ENCODE measurements at places on chromosomes 12 and 14.

DNA sequence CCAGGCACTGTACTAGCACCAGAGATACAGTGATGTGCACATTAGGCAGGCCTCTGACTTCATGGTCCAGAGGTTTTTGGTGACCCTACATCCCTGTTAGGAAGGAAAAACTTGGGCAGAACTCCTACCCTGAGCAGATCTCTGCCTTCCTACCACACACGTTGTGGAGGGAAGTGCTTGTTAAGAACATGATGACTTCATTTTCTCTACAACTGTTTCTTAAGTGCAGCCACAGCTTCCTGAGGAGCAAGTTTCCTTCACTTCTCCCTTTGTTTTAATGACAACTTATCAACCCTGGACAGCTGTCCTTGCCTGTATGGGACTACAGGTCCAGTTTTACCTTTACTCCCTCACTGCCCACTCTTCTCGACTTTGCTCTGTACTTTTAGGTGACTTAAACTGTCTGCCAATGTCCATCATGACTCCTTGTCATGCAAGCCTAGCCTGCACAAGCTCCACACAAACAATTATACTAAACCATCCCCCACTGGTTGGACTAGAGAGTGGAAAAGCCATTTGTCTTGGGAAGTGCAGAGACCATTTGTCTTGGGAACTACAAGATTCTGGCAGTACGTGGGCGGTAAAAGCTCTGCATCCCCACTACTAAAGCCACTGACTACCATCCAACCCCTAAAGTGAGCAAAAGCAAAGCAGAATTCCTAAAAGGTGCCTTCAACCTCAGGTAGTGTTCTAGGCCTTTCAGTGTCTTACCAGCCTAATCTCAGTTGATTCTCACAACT is 359.8 kb downstream of the EGLN3 start:
- peak; percentile 40 for DNase-seq
- H3K36me3 ChIP-seq = no peaks in the 10 kb centered on the region
- H3K4me3 ChIP-seq = no peak overlapping the region
- H3K27ac ChIP-seq = no peak overlapping the region

- H3K4me1 ChIP-seq = no peaks in the 10 kb centered on the region
- no peak for DNase-seq
- H3K27me3 ChIP-seq = no peaks in the 10 kb centered on the region
- H3K36me3 ChIP-seq = no peaks in the 10 kb centered on the region
- H3K27ac ChIP-seq = no peak overlapping the region
These were observed 90.8 kb downstream of the SSPN start for GRCh38 chr12:26286186-26286585.

GRCh38 chr12:5305886-5306545 is 125.9 kb upstream of the NTF3 start:
- no peak overlapping the region for H3K27ac ChIP-seq
- DNase-seq = no peak
- H3K27me3 ChIP-seq = no peaks in the 10 kb centered on the region
- peaks cover 4% of the 10 kb centered on the region for H3K4me1 ChIP-seq
- H3K4me3 ChIP-seq = no peak overlapping the region

DNA sequence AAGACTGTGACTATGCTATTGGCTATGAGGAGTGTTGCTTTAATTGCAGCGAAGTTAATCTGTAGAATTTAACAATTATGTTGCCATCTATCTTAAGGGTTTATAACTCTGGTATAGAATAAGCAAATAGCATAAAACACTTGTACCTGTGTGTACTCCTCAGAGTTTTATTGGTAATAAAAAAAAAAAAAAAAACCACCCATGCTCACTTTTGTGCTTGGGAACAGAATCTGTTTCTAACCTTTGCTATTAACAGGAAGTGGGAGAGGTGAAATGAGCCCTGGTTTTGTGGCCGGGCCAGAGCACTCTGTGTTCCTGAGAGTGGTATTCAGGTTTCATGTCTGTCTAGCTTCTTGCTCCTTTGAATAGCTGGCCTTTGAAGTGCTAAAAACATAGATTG is 53.1 kb downstream of the PDE3A start:
- no peak overlapping the region for H3K4me3 ChIP-seq
- H3K27ac ChIP-seq = no peak overlapping the region
- 0 out of 2 replicates have a peak, but pooled peaks cover 4% of the 10 kb centered on the region for H3K4me1 ChIP-seq
- no peaks in the 10 kb centered on the region for H3K36me3 ChIP-seq
- no peaks in the 10 kb centered on the region for H3K27me3 ChIP-seq

DNA sequence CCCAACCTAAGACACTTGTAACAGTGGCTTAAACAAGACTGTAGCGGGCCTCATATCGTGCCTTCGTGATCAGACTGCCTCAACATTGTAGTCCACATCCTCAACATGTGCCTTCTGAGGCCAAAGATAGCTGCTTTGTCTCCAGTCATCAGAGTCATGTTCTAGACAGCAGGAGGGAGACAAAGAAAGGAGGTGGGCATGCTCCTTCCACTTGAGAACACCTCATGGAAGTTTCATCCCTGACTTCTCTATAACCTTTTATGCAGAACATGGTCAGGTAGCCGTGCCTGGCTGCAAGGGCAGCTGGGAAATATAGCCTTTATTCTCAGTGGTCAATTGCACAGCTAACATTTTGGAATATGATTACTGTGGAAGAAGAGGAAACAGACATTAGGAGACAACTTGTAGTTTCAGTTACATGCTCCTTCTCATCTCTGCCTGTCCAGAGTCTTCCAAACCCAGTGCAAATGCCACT is 25.3 kb upstream of the DHRS2 start:
- no peak overlapping the region for H3K4me3 ChIP-seq
- H3K4me1 ChIP-seq = no peaks in the 10 kb centered on the region
- no peak overlapping the region for H3K27ac ChIP-seq
- H3K36me3 ChIP-seq = no peaks in the 10 kb centered on the region

GRCh38 chr12:51393676-51394545 is 2.7 kb upstream of the GALNT6 start:
- H3K4me3 ChIP-seq = 0 out of 2 replicates have a peak overlapping the region, but pooled peaks have one; percentile 19
- H3K36me3 ChIP-seq = no peaks in the 10 kb centered on the region
- peaks cover 33% of the 10 kb centered on the region for H3K4me1 ChIP-seq
- H3K27me3 ChIP-seq = no peaks in the 10 kb centered on the region
- DNase-seq = peak; percentile 98
- H3K27ac ChIP-seq = peak overlapping the region; percentile 85

DNA sequence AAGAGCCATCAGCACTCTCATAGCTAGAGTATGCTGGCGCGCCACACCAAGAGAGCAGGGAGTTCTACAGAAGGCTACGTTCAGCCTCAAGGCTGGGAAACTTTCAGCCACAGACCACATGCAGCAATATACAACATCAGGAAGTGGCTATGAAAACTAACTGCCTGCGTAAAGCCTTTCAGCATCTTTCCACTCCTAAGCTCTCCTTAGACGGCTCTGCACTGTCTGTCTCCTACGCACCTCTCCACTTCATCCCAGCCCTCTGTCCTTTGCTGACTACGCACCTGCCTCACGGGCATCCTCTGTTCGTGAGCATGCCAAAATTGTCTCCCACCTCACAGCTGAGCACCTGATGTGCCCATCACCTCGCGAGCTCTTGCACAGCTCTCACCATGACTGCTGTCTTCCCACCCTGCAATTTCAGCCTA is 9.7 kb downstream of the MPHOSPH9 start:
- H3K4me1 ChIP-seq = no peaks in the 10 kb centered on the region
- H3K36me3 ChIP-seq = 0 out of 2 replicates have a peak, but pooled peaks cover 8% of the 10 kb centered on the region
- DNase-seq = no peak

GRCh38 chr12:82959821-82960220 is 273.1 kb downstream of the TMTC2 start:
- no peaks in the 10 kb centered on the region for H3K4me1 ChIP-seq
- DNase-seq = no peak
- H3K27me3 ChIP-seq = no peaks in the 10 kb centered on the region
- H3K27ac ChIP-seq = no peak overlapping the region

DNA sequence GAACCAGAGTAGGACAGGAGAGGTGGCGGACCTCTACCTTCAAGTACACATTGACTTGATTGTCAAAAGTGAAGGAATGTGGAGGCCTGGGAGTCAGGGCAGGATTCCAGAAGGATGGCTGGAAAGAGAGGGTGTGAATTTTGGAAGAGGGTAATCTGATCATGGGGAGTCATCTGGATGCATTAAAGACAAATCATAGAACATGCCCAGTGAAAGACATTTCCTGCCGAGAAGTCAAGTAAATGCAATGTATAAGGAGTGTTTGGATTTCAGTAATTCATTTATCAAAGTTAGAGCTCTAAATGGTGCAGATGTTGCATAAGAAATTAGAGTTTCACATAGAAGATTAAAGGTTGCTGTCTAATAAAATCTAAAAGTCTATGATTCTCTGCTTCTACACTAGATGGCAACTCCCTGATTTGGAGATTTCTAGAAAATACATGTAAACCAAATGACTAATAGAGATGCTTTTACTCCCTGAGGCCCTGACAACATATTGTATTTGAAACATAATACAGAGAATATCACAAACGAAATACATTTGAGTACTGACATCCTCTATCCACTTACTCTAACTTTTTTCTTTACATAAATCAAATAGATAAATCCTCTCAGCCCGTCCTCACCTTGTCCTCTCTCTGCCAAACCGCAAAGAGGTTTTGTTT is 91.3 kb downstream of the KCNA5 start:
- H3K4me3 ChIP-seq = no peak overlapping the region
- 0 out of 2 replicates have a peak, but pooled peaks cover 6% of the 10 kb centered on the region for H3K27me3 ChIP-seq
- no peaks in the 10 kb centered on the region for H3K36me3 ChIP-seq
- H3K27ac ChIP-seq = peak overlapping the region; percentile 31

DNA sequence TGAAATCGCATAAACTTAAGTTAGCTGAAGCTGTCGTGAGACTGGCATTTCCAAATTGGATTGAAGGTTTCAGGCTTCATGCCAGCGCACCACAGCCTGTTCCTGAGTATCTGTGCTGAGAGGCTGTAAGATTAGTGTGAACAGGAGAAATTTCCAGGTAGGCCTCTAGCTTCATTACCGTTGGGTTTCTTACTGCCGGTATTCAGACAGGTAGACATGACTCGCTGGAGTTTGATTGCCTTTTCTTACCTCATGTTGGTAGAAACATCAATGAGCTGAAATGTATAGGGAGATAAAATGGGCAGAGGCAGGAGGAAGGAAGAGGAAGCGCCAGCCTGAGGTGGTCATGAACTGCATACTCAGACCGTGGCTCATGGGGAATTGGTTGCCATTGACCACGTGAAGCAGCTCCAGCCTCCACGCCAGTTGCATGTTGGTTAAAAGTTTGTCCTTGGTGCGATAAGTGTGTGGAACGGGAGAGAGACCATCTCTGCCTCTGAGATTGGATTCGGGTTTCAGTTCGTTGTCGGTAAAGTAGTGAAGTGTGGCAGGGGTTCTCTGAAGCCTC is 42.3 kb upstream of the MMP17 start:
- peaks cover 9% of the 10 kb centered on the region for H3K36me3 ChIP-seq
- peak; percentile 56 for DNase-seq
- peaks cover 45% of the 10 kb centered on the region for H3K4me1 ChIP-seq
- H3K4me3 ChIP-seq = no peak overlapping the region

DNA sequence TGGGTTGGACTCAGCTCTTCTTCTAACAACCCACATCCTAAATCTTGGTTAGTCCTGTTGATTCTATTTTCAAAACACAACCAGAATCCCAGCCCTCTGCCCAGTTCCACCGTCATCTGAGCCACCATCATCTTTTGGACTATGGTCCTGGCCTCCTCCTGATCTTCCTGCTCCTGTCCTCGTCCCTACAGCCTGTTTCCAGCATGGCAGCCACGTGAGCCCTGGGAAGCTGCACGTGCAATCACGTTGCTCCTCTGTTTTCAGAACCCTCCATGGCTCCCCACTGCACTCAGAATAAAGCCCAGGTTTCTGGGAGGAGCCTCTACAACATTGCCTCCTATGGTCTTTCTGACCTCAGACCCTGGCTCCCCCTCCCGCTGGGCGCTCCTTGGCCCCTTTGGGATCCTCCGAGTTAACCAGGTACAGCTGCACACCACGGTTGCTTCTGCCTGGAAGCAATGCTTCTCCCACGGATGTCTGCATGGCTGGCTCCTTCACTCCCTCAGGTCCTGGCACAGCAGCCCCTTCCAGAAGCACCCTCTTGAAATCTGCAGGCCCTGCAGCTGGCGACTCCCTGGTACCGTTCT is 44.5 kb downstream of the BEGAIN start:
- no peaks in the 10 kb centered on the region for H3K4me1 ChIP-seq
- no peak overlapping the region for H3K27ac ChIP-seq
- no peaks in the 10 kb centered on the region for H3K27me3 ChIP-seq
- DNase-seq = no peak
- no peaks in the 10 kb centered on the region for H3K36me3 ChIP-seq
- no peak overlapping the region for H3K4me3 ChIP-seq

DNA sequence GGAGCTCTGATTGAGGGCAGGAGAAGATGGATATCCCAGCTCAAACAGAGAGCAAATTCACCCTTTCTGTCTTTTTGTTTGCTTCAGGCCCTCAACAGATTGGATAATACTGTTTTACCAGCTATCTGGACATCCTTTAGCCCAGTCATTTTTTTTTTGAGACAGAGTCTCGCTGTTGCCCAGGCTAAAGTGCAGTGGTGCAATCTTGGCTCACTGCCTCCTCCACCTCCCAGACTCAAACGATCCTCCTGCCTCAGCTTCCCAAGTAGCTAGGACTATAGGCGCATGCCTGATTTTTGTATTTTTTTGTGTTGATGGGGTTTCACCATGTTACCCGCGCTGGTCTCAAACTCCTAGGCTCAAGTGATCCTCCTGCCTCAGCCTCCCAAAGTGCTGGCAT is 40.8 kb downstream of the ARF6 start:
- H3K36me3 ChIP-seq = no peaks in the 10 kb centered on the region
- H3K27me3 ChIP-seq = no peaks in the 10 kb centered on the region
- H3K4me1 ChIP-seq = no peaks in the 10 kb centered on the region

GRCh38 chr14:34536951-34537676 is 2.4 kb downstream of the EAPP start:
- H3K4me1 ChIP-seq = peaks cover 17% of the 10 kb centered on the region
- no peak overlapping the region for H3K4me3 ChIP-seq
- peak; percentile 28 for DNase-seq
- H3K27me3 ChIP-seq = no peaks in the 10 kb centered on the region
- H3K36me3 ChIP-seq = peaks cover 21% of the 10 kb centered on the region

DNA sequence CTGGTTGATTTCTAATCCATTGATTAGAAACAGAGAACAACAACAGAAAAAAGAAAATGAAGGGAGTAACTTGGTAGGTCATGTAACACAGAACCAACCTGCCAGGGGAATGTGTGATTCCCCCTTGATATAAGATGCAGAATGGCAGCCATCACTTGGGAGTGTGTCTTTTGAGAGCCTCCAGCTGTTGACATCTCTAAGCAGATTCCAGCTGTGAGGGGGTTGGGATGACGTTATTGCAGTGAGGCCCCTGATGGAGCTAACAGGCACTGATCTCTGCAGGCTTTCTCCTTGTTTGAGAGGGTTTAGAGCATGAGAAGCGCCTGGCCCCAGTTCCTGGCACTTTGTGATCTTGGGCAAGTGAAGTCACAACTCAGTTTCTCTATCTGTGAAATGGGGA is 124.9 kb downstream of the PELI2 start:
- no peak overlapping the region for H3K4me3 ChIP-seq
- no peaks in the 10 kb centered on the region for H3K36me3 ChIP-seq
- no peak overlapping the region for H3K27ac ChIP-seq

- H3K27ac ChIP-seq = no peak overlapping the region
- no peaks in the 10 kb centered on the region for H3K36me3 ChIP-seq
- no peak overlapping the region for H3K4me3 ChIP-seq
- no peaks in the 10 kb centered on the region for H3K27me3 ChIP-seq
- H3K4me1 ChIP-seq = peaks cover 15% of the 10 kb centered on the region
These were observed 35.0 kb downstream of the GNPTAB start for GRCh38 chr12:101795786-101796185.

- DNase-seq = peak; percentile 25
- H3K27me3 ChIP-seq = no peaks in the 10 kb centered on the region
- H3K4me3 ChIP-seq = no peak overlapping the region
- H3K4me1 ChIP-seq = peaks cover 12% of the 10 kb centered on the region
- no peaks in the 10 kb centered on the region for H3K36me3 ChIP-seq
These were observed 337.0 kb upstream of the CLEC14A start for GRCh38 chr14:38592764-38593442.
